A549 treated with ZK216348 at 1 μM for 4 hours (cell line): ENCODE measurements at places on chromosomes 6 and 20. TPM values are rescaled to one million over a fixed set of nuclear protein-coding genes. Genes with fewer than 3 reads are reported as not detected.

PTPRT gene
- not detected in 5 replicates for total RNA-seq

MARCKS gene
- total RNA-seq: 12.8 to 29.6 TPM (median 22.7 TPM) in 5 replicates

TTK gene
- total RNA-seq: 11.9 to 22.1 TPM (median 18.9 TPM) in 5 replicates

CGAS gene
- 4.4 to 5.4 TPM (median 5.0 TPM) in 5 replicates for total RNA-seq

SOBP gene
- 0.85 to 1.6 TPM (median 1.1 TPM) in 5 replicates for total RNA-seq

CEBPB gene
- total RNA-seq: 136 to 385 TPM (median 308 TPM) in 5 replicates

HFE gene
- 8.5 to 13.9 TPM (median 12.4 TPM) in 5 replicates for total RNA-seq

CDH4 gene
- total RNA-seq: 6.1 to 9.9 TPM (median 7.4 TPM) in 5 replicates

TMEM200A gene
- 0.04 to 0.08 TPM (median 0.07 TPM) in 3 of 5 replicates, not detected in the others for total RNA-seq

SPATA2 gene
- total RNA-seq: 5.3 to 8.8 TPM (median 8.3 TPM) in 5 replicates

ANKRD66 gene
- total RNA-seq: not detected in 5 replicates

KCNB1 gene
- total RNA-seq: 0.37 to 0.99 TPM (median 0.63 TPM) in 5 replicates

FAM184A gene
- not detected in 5 replicates for total RNA-seq

CALHM5 gene
- 0.05 to 0.07 TPM (median 0.06 TPM) in 5 replicates for total RNA-seq
